ENCODE measurements at places on chromosomes 1 and 21.

DNA sequence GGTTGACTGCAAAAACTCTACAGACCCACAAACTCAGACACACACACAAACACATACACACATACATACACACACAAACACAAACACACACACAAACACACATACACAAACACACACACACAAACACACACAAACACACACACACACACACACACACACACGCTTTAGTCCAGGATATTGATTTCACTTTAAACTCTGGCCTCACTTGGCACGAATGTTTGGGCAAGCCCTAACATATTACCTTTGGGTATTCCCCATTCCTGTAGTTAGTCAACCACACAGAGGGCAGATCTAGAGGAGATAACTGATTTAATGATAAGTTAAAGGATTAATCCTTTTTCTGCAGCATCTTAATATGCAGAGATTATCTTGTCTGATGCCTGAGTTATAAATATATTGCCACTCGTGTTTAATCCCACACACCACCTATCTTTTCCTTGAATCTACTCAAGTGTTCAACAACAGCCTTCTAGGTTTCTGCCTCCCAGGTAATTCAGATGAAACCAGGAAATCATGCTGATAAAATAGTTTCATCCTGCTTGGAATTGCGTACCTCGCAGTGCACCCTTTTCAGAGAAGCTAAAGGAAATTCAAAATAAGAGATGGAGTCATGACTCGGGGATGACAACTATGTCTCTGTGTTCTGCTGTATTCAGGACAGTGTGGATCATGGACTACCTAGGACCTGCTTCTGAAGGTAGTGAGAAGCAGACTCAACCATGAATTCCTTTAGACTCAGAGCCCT lies 14.5 kb upstream of the RUNX1 start:
- DNase-seq, result no peak

- DNase-seq, result no peak
These were observed 8.4 kb downstream of the ENO1 start for GRCh38 chr1:8870103-8870502.

GRCh38 chr1:170893655-170894297 lies 41.6 kb upstream of the MROH9 start:
- peak; percentile 96 for DNase-seq

DNA sequence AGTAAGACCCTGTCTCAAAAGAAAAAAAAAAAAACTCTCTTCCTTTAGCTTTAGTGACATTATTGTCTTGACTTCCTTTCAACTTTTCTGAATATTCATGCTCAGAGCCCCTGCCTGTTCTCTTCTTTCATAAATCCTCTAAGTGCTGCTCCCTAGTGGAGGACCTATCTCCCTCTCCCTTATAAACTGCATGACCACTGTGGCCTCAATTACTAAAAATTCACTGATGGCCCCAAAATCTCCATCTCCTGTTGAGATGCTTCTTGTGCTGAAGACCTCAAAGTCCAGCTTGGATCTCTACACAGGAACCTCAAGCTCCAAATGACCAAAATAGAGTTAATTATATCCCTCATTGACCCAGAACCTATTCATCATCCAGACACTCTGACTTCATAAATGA lies 7.8 kb downstream of the ITLN1 start:
- DNase-seq, result no peak

GRCh38 chr1:113536182-113536780 lies 146.0 kb downstream of the MAGI3 start:
- DNase-seq, result peak; percentile 78

GRCh38 chr21:19322360-19322759 lies 918.8 kb upstream of the TMPRSS15 start:
- DNase-seq, result no peak

DNA sequence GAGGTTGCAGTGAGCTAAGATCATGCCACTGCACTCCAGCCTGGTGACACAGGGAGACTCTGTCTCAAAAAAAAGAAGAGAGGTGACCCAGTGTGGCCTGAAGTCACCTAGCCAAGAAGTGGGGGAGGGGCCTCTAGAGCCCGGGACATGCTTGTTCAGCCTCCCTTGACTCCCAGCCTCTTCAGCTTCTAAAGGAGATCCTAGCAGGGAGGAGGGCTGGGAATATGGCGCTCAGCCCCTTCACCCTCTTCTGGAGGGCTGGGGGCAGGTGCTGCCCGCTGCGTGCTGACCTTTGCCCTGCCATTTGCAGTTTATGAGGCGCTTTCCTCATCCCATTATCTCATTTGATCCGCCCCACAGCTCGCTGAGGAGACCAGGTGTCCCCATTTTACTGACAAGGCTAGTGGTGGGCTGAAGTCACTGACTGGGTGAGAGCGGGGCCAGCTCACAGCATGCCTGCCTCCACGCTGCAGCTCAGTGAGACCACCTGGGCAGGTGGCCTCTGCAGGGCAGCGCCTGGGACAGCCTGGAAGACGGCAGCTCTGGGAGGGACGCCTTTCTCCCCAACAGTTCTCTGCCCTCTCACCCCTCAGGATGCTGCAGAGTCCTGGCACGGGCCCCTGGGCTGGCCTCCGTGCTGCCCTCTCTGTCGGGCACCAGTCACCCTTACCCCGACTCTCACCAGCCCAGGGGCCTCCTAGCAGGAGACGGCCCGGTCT lies 7.5 kb downstream of the ELF3 start:
- DNase-seq, result no peak

GRCh38 chr21:32626621-32627196 lies 14.5 kb upstream of the CFAP298 start:
- DNase-seq, result peak; percentile 82

- DNase-seq, result no peak
These were observed 1.8 kb downstream of the CDCP2 start for GRCh38 chr1:54151013-54151412.

DNA sequence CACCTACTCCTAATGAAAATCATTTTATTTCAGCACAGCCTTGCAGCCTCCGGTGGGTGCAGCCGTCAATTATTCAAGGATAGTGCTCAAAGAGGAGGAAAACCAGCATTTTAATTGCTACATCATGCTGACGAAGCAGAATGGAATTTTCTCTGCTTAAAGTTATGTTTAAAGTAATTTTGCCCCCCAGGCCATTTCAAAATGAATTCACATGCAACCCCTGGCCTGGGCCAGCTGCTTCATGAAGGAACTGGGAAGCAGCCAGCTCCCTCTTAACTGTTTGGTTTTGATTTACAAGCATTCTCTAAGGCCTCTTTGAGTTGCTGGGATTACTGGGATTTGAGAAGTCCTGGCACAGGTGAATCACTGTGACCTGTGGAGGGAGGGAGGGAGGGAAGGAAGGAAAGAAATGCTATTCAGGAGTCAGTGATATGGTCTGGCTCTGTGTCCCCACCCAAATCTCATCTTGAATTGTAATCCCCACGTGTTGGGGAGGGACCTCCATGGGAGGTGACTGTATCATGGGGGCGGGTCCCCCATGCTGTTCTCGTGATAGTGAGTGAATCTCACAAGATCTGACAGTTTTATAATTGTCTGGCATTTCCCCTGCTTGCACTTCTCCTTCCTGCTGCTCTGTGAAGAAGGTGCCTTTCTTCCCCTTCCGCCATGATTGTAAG lies 66.0 kb downstream of the PGBD5 start:
- peak; percentile 88 for DNase-seq

DNA sequence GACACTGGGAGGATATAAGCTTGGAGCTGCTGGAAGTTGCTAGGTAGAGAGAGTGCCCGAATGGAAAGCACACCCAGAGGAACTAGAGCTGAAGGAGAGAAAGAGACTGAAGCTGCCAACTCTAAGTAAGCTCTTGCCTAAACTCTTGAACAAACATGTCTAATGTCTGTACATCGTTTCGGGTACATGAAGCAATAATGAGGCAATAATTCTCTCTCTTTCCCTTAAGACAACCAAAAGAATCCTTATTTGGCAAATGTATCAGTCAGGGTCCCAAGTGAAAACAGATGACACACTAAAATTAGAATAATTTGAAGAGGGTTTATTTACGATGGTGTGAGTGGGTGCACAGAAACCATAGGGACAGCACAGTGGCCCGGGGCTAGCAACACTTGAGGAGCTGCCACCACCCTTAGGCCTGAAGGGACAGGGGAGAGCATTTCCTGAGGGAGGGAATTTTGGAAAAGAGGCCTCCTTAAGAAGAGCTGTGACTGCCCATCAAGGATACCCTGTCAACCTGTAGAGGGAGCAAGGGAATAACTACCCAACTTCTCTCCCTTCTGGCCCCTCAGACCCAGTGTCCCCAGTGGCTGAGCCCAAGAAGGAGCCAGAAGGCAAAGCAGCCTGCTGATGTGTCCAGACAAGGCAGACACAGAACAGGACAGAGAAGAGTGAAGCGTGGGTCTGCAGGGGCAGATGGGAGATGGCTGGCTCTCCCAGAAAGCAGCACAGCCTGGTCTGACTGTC lies 36.1 kb upstream of the KHDRBS1 start:
- DNase-seq, result peak; percentile 98

DNA sequence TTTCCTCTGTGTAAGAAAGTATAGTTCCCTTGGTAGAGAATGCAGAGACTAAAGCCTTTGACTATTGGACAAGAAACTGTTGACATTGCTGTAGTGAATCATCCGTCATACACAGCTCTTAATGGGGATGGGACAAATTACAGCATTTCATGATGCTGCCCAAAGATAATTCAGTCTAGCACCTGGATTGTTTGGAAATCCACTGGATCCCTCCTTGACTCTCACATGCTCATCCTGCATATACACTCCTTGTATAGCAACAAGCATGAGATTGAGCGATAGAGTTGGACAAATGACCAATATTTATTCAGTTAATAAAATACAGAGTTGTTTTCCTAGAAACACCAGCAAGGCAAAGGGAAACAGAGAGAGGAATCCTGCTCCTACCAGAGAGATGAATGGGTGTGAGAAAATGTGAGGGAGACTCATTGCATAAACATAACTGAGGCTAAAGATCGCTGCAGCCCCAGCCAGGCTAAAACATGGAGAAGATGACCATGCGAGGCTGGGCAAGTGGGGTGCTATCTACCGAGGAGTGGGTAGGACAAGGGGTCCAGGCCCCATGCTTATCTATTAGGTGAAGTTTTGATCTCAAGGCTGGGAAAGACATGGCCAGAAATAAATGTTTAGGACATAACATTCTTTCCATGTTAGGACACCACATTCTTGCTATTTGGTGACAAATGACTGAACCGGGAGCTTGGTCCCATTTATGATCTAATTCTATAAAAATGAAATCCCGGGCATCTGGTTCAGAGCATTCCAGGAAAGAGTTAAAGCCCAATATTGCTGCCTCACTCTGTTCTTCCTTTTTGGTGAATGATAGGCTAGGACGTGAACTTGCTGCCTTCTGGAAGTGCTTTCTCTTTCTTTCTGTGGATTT lies 153.2 kb downstream of the TGFB2 start:
- DNase-seq, result peak; percentile 18

GRCh38 chr21:33988237-33989017 lies 72.8 kb upstream of the ATP5PO start:
- no peak for DNase-seq

- DNase-seq, result peak; percentile 85
These were observed 64.2 kb upstream of the CYYR1 start for GRCh38 chr21:26637201-26637745.

DNA sequence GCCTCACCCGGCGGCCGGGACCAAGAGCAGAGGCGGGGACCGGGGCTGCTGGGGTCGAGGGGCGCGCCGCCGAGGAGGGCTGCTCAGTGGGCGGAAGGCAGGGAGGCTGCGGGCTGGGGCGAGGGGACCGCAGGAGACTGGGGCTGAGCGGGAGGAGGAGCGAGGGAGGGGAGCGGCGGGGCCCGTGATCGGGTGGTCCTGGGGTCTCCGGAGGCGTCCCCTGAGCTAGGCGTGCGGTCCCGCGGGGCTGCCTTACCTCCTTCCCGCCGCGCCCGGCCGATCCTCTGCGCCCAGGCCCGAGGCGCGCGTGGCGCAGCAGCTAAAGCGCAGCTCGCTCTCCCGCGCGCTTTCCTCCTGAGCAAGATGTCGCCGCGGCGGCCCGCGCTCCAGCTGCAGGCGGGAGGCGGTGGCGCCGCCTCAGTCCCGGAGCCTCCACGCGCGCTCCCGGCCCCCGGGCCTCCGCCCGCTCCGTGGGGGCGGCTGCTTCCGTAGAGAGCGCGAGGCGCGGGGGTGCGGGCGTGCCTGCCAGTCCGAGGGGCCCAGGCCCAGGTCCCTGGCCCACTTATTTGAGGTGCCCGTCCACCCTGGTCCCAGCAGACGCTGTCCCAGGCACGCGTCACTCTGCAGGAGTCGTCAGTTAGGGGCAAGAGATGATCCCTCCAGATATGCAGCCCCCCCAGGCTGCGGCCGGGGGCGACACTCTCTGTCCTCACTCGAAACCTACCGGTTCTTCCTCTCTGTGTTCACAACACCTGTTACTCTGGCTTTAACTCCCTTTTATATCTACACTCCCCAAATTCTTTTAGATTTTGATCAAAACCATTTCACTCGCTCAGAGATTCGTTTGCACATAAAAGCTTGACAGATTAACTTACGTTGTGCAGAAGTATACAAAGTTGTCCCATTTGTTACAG lies at the start of gene CCSAP:
Gene CCSAP (minus strand): TSS at position 392 of the 914 bp plus-strand sequence. CDS start 582 bp downstream, outside the sequence.
- DNase-seq, result peak; percentile 41

DNA sequence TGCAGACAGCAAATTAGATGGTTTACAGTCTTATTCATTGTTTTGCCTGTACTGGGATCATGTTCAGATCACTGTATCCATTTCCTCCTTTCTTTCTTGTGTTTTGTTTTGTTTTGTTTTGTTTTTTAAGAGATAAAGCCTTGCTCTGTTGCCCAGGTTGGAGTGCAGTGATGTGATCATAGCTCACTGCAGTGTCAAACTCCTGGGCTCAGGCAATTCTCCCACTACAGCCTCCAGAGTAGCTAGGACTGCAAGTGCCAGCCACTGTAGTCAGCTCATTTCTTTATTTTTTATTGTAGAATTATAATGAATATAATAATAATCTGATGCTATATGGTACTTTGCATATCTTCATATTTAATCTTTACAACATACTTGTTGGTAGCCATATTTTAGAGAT lies 403.7 kb upstream of the B3GALT2 start:
- DNase-seq, result no peak

GRCh38 chr1:151942882-151943281 lies 33.6 kb upstream of the THEM4 start:
- DNase-seq, result peak; percentile 62

DNA sequence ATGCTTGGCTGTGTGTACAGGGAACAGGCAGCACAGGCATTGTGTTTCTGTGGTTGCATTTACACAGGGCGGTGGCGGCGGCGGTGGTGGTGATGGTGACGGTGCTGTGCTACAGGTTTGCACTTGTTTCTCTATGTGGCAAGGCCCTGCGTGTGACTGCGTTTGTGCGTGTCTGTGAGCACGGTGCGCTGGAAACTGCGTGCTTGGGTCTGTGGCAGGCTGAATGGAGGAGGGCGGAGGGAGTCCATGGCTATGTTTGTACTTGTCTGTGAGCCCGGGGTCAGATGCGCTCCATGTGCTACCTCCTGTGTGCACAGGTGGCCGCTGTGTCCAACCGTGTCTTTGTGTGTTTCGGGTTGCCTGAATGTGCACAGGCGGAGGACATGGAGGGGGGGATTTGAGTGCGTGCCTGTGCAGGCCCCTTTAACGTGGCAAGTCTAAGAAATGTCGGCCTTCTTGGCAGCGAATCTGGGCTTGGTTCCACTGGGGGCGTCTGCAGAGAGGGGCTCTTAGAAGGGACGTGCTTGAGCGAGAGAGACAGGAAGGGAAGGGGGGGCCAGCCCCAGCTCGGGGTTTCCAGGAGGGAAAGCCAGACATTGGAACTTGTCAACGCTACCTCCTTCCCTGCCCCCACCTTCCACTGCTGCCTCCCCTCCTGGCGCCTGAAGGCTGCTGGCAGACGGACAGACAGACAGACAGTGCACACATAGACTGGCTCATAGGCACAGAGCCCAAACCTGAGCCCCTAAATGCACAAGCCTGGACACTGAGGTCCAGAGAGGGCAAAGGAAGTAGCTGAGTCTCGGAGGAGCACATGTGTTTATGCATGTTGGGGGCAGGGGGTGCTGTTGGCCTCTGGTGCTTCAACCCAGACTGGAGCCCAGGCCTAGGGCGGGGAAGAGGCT lies 32.7 kb upstream of the WASF2 start:
- peak; percentile 41 for DNase-seq
